ENCODE measurements at places on chromosomes 2 and 18. TPM values are rescaled to one million over a fixed set of nuclear protein-coding genes. Genes with fewer than 3 reads are reported as not detected.

Gene FOXI3
- not detected for total RNA-seq

Gene GPR35
- total RNA-seq = 0.38 TPM

Gene MROH2A
- total RNA-seq = not detected

Gene SLC5A7
- not detected for total RNA-seq

Gene CABYR
- total RNA-seq = 37.3 TPM

Gene FAHD2B
- 27.4 TPM for total RNA-seq

Gene IL36G
- not detected for total RNA-seq

Gene SATB2
- 13.4 TPM for total RNA-seq

Gene REEP1
- total RNA-seq = 0.55 TPM

Gene UGT1A8
- total RNA-seq = not detected

Gene CHPF
- 52.4 TPM for total RNA-seq

Gene ANKRD36B
- 11.7 TPM for total RNA-seq

Gene CXCR2
- not detected for total RNA-seq

Gene WIPF1
- 2.3 TPM for total RNA-seq

Gene KCNK3
- 1.2 TPM for total RNA-seq

Gene FSHR
- total RNA-seq = not detected

Gene SMAD2
- total RNA-seq = 226 TPM

Gene SPAG16
- 27.3 TPM for total RNA-seq

Gene STRN
- total RNA-seq = 16.1 TPM

Gene DSG2
- 33.9 TPM for total RNA-seq

Gene PSMD14
- 211 TPM for total RNA-seq
